ENCODE measurements at places on chromosomes 11 and 22. TPM values are rescaled to one million over a fixed set of nuclear protein-coding genes. Genes with fewer than 3 reads are reported as not detected.

Gene DSCAML1
- polyA plus RNA-seq: 0.03 TPM

Gene TMPRSS5
- polyA plus RNA-seq: not detected

Gene ANKK1
- polyA plus RNA-seq: not detected

Gene SNX32
- polyA plus RNA-seq: 0.67 TPM

DNA sequence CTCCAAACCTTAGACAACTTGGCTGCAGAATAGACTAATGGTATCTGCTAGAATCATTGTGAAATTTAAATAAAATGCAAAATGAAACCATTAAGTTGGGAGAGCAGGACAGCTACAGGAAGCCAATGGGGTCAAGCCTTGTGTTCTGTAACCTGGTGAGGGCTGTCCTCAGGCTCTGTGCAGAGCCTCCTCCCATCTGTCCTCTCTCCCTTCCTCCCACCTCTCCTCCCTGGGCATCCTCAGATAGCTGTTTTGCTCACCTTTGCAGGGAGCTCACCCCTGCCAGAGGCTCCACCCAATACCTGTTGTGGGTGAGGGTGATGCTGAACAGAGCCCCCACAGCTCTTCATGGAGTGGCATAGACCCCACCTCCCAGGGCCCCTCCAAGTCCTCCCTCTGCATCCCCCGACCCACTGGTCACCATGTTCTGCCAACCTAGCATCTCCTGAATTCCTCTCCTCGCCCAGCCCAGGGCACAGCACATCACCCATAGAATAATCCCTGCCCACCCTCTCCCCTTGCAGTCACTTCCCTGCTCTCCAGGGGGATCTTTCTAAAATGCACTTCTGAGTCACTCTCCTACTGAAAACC lies 100.3 kb downstream of the PDE2A start:
- no peaks in the 10 kb centered on the region for H3K4me1 ChIP-seq
- no peaks in the 10 kb centered on the region for H3K36me3 ChIP-seq
- no peak overlapping the region for H3K27ac ChIP-seq
- peaks cover 3% of the 10 kb centered on the region for H3K27me3 ChIP-seq
- no peak for DNase-seq

DNA sequence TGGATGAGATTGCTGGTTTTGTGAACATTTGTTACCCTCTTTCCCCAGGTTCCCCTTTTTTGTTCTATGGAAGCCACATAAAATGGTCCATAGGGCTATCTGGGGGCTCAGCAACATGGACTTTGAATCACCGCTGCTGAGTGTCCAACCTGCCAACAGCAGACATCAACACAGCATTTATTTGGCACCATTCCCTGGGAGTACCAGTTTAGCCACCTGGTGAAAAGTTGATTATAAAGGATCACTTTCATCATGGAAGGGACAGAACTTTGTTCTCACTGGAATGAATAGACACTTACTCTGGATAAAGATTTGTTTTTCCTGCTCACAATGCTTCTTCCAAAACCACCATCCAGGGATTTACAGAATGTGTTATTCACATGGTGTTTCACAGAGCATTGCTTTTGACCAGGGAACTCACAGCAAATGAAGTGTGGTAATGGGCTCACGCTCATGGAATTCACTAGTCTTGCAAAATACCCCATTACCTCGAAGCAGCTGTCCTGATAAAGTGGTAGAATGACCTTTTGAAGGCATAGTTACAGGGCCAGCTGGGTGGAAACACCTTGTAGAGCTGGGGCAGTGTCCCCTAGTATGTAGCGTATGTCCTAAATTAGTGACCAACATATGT lies 43.9 kb downstream of the ADM start:
- no peak for DNase-seq
- no peaks in the 10 kb centered on the region for H3K36me3 ChIP-seq
- no peak overlapping the region for H3K4me3 ChIP-seq
- H3K4me1 ChIP-seq: no peaks in the 10 kb centered on the region
- H3K27me3 ChIP-seq: no peaks in the 10 kb centered on the region
- no peak overlapping the region for H3K27ac ChIP-seq

DNA sequence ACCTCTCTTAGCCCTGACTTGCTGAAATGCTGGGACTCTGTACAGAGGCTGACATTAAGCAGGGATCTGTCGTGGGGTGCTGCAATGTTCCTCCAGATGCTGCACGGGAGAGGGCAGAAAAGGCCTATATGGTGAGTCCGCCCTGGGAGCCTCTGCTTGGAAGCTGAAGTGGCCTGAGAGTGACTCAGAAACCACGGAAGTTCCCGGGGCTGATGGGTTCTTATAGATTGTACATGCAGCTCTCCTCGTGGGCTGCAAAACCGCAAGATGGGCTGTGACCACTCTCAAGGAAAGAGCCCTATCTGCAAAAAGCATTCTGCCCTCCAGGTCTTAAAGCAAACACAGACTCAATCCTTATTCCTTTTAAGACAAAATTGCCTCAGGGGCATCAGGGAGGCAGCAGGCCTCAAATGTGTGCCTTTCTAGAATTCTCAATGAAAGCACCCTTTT lies 5.8 kb upstream of the SLC43A3 start:
- H3K4me1 ChIP-seq: peaks cover 6% of the 10 kb centered on the region
- no peaks in the 10 kb centered on the region for H3K27me3 ChIP-seq
- H3K36me3 ChIP-seq: no peaks in the 10 kb centered on the region
- DNase-seq: no peak
